ENCODE measurements at places on chromosomes 1 and 21.

- DNase-seq, result no peak
Measured at GRCh38 chr21:30233228-30234020, 17.5 kb upstream of the CLDN8 start.

DNA sequence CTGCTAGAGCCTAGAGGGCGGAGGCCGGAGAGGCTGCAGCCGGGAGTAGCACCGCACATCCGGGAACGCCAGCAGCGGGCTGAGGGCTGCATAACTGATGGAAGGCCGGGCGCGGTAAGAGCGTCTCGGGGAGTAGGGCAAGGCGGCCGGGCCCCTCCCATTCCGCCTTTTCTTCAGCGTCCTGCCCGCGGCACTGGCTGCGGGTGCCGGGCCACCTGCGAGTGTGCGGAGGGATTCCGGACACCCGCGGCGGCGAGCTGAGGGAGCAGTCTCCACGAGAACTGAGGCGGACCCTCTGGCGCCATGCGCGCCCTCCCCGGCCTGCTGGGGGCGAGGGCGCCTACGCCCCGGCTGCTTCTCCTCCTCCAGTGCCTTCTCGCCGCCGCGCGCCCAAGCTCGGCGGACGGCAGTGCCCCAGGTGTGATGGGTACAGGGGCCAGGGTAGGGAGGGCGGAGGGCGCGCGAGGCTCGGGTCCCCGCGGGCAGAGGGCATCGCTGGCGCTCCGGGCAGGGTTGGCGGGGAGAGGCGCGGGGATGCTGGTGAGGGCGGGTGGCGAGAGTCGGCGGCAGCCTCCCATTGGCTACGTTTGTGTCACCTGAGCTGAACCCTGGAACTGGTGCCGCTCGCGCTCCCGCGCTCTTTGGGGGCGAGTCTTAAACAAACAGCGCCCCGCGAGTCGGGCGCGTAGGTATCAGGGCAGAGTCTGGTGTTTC is 334.4 kb downstream of the SRGAP2C start:
- DNase-seq, result peak; percentile 57

DNA sequence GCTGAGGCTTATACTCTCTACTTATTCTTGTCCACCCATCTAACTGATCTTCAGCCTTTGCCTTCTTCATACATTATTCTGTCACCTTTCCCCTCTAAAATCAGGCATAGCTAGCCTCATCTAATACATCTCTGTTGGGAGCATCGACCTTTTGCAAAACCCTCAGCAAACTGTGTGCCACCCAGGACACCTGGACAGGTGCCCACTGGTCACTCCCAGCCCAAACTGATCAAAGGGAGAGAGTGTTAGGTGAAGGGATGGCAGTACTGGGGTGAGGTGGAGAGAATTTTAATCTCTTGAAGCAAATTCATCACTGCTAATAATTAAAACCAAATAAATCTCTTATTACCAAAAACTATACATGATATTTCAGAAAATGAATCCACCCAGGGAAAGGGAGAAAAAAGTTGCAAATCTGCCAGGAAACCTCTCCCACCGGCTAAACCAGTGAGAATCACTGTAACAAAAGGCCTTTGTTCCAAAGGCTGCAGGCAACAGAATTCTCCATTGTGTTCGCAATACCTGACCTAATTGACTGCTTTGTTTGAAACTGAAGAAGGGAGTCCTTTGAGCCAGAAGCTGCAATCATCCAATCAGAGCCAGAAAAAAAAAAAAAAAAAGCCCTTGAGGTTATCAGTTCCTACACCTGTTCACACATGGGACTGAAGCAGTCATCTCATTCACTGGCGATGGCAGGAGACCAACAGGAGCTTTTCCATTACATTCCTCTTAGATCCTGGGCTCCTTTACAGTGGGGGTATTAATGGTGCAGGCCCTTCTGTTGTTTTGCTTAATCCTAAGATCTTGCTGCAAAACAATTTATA is 172.6 kb downstream of the APP start:
- peak; percentile 60 for DNase-seq

- no peak for DNase-seq
Measured at GRCh38 chr1:225522588-225523262, 94.9 kb upstream of the LBR start.

DNA sequence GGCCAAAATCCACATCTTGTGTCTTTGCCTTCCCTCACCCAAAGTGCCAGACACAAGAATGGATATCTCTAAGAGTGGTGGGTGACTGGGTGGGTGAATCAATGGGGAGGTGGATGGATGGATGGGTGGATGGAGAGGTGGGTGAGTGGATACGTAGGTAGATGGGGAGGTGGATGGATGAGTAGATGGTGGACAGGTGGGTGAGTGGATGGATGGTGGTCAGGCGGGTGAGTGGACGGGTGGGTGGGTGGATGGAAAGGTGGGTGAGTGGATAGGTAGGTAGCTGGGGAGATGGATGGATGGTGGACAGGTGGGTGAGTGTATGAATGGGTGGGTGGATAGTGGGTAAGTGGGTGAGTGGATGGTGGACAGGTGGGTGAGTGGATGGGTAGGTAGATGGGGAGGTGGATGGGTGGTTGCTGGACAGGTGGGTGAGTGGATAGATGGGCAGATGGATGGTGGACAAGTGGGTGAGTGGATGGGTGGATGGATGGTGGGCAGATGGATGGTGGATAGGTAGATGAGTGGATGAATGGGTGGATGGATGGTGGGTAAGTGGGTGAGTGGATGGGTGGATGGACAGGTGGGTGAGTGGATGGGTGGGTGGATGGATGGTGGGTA is 34.2 kb downstream of the SLC19A1 start:
- no peak for DNase-seq

DNA sequence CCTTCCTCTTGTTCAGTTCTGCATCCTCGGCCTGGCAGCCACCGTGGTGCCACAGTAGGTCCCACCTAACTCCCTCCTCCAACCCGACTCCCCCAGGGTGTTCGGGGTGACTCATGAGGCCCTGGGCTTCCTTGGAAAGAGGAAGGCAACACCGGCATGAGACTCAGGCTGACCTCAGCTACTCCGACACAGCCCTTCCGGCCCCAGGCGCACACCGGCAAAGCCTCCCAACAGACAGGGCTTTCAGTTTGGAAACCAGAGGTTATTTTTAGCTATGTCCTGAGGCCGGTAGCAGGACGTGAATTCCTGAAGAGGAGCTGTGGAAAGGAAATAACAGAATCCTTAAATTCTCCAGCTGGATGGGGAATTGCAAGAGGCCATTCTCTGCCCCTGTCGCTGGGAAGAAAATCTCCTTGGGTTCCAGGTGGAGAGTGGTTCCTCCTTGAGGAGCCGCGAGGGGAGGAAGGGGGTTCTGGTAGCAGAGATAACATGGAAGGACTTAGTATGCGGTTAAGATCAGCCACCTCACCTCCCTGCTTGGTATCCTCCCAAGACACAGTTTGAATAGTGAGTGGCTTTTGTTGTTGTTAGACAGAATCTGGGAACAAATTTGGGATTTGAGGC is 24.4 kb downstream of the PLXNA2 start:
- DNase-seq, result no peak
